ENCODE measurements at places on chromosomes 4 and X.

GRCh38 chr4:159018062-159018629, 84.7 kb upstream of the RAPGEF2 start:
- peak; percentile 33 for DNase-seq

- no peak for DNase-seq
Observed at GRCh38 chr4:101960431-101960830, 169.9 kb downstream of the BANK1 start.

- no peak for DNase-seq
Observed at GRCh38 chr4:72507860-72508419, 61.1 kb downstream of the ADAMTS3 start.

DNA sequence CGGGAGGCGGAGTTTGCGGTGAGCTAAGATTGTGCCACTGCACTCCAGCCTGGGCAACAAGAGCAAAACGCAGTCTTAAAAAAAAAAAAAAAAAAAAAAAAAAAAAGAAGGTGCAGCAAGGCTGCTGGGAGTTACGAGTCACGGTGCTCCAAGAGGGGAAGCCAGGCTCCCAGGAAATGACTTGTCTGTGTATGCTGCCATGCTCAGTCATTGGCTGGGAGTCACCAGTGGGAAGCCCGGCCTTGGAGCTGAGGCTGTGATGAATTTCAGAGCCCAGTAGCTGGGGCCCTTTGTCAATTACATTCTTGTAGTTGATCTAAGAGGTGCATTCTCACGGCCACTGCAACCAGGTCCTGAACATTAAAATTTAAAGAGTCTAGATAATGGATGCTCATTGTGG, 1105.1 kb upstream of the TENM3 start:
- no peak for DNase-seq

- DNase-seq, result peak; percentile 5
Observed at GRCh38 chr4:128220286-128221235, 67.1 kb downstream of the PGRMC2 start.

DNA sequence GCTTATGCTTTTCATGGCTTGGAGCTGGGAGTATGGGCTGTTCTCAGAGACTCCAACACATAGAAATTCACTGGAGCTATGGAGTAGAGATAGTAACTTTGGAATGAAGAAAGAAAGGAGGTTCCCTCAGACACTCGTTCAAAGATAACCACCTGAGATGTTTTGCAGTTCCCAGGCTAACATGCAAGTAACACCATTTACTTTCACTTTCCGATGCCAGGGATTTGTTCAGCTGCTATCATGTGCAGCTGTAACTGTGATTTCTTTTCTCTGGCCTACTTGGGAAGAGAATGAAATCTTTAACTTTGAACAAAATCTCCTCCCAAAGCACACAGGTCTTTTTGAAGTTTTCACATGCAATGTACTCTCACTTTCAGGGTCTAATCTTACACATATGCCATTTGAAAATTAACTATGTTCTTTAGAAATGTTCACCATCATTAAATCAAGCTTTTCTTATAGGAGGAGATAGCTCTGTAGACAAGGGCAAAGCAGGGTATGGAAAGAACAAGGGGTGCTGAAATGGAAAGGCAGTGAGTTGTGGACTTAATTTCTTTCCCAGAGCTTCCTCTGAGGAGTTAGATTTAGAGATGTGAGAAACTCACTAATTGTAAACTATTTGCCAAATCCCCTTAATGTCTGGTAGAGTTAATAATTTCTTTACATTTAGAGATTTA, 514.3 kb downstream of the PDHA2 start:
- DNase-seq, result no peak

GRCh38 chr4:32776435-32777203, 2056.4 kb downstream of the PCDH7 start:
- DNase-seq, result no peak

DNA sequence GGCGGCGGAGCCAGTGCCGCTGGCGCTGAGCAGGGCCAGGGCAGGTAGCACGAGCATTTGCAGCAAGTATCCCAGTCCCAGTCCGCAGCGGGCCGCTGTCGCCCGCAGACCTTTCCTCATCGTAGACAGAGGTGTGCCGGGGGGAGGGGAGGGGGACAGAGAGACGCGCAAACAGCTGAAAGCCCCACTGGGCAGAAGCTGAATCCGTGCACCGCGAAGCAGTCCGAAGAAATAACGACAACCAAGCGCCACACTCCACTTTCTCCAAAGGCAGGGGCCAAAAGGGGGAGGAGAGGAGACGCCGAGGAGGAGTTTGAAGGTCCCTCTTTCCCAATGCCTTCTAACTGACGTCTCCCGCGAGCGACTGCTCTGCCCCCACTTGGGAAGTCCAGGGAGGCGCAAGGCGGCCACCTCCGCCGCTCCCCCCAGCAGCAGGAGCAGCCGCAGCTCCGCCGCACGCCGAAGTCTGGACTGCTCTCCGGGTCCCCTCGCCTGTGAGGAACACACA, at the start of gene UNC5C:
TSS of gene UNC5C (minus strand) at position 236 of the 508 bp plus-strand sequence.
- no peak for DNase-seq

DNA sequence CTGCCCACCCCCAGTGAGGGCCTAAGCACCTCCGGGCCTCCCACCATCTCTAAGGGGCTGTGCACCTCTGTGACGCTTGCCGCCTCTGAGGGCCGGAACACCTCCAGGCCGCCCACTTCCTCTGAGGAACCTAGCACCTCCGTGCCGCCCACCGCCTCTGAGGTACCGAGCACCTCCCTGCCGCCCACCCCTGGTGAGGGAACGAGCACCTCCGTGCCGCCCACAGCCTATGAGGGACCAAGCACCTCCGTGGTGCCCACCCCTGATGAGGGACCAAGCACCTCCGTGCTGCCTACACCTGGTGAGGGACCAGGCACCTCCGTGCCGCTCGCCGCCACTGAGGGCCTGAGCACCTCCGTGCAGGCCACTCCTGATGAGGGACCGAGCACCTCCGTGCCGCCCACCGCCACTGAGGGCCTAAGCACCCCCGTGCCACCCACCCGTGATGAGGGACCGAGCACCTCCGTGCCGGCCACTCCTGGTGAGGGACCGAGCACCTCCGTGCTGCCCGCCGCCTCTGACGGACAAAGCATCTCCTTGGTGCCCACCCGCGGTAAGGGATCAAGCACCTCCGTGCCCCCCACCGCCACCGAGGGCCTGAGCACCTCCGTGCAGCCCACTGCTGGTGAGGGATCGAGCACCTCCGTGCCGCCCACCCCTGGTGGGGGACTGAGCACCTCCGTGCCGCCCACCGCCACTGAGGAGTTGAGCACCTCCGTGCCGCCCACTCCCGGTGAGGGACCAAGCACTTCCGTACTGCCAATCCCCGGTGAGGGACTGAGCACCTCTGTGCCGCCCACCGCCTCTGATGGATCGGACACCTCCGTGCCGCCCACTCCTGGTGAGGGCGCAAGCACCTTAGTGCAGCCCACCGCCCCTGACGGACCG, 977 bp downstream of the MAGEE1 start:
- DNase-seq, result no peak

Data from GM12891 (cell line).